ENCODE measurements at places on chromosomes 7 and 10.

DNA sequence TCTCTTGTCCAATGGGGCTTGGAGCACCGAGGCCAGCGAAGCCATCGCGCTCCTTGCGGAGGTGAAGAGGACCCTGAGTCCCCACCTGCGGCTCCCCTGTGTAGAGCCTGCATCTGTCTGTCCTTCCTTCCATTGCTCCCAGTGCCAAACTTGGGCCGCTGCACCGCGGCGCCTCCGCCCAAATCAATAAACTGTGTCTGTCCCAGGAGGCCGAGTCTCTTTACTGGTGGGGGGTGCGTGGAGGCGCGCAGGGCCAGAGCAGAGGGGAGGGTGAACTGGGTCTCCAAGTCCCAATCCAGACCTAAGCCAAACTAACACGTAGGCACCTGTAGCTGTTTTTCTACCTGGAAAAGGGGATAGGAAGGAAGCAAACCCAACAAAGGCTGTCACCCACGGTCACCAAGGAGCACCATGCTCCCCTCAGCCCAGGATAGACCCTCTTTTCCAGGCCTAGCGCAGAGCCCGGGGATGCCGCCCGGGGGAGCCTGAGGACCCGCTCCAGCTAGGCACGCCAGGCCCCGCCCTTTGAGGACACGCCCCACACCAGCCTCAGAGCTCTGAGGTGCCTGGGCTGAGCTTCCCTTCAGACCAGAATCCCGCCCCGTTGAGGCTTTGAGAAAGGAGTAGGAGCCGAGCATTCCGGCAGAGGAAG lies 1.2 kb upstream of the CHAT start:
- no peak for DNase-seq

DNA sequence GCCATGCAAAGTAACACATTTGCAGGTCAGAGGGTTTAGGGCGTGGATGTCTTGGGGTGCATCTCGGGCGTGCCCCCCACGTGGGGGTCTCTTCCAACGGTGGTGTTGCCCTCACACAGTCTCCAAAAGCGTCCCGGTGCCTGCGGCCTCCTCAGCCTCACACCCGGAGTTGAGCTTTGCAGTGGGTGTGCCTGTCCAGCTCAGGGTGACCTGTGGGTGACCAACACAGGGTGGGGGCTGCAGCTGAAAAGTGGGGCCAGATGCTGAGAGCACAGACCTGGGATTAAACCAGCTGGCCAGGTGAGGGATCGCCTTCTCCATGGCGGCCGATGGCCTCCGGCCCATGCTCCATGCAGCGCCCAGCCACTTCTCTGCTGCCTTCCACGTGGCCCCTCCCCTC lies 63.1 kb downstream of the PWWP2B start:
- DNase-seq, result no peak

DNA sequence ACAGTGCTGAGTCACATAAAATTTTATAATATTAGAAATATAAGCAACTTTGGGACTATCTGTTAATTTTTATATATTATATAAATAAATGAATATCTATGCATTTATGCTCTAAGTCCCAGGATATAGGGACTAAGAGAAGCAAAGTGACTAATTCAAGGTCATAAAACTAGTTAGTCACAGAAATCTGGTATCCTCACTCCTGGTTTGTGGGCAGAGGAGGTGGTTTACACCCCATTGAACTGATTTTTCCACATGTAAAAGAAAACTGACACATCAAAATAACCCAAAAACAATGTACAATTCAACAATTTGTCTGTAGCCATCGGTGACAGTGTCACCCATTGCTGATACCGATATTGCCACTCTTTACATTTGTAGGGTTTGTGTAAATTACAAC lies 3.0 kb downstream of the PCLO start:
- no peak for DNase-seq

DNA sequence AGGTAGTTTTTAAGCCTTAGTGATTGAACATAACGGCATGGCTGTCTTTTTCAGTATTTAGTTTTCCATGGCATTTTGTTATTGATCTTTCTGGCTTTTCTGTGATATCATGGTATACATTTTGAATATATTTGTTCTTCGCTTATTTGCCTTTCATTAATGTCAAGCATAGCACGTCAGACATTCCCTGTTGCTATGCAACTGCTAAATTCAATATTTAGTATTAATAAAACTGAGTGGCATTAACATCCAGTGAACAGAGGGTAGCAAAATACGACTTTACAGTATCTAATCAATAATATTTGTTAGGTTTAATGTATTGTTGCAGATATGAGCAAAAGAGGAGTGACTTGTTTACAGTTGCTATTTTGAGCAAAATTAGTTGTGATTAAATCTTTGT lies 72.5 kb downstream of the LCOR start:
- DNase-seq, result no peak

GRCh38 chr10:68871731-68872342 lies 29.3 kb upstream of the DDX50 start:
- DNase-seq, result no peak

DNA sequence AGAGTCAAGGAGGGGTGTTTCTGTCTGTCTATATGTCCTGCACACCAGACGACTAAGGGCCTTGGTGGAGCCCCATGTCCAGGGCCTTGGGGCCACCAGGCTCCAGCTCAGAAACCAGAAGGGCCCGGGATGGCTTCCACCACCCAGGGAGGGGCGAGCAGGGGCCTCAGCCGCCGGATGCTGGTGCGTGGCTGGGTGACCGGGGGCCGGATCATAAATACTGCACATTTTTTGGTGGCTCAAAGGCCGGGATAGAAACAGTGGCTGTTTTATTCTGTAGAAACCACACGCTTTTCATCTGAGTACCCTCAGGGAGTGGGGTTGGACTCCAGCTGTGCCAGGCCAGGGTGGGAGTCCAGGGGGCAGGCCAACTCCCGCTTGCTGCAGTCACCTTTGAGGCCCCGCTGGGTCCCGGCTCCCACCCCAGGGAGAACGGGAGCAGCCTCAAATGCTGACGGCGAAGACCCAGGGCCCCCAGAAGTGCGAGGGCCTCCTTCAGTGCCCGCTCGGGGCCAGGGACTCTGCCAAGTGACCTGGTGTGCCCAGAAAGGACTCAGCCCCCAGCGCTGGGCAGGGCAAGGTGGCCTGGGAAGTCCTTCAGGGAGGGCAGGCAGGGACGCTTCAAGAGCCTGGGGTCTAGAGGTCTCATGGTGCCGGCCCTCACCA lies 28.2 kb downstream of the PDGFA start:
- no peak for DNase-seq

DNA sequence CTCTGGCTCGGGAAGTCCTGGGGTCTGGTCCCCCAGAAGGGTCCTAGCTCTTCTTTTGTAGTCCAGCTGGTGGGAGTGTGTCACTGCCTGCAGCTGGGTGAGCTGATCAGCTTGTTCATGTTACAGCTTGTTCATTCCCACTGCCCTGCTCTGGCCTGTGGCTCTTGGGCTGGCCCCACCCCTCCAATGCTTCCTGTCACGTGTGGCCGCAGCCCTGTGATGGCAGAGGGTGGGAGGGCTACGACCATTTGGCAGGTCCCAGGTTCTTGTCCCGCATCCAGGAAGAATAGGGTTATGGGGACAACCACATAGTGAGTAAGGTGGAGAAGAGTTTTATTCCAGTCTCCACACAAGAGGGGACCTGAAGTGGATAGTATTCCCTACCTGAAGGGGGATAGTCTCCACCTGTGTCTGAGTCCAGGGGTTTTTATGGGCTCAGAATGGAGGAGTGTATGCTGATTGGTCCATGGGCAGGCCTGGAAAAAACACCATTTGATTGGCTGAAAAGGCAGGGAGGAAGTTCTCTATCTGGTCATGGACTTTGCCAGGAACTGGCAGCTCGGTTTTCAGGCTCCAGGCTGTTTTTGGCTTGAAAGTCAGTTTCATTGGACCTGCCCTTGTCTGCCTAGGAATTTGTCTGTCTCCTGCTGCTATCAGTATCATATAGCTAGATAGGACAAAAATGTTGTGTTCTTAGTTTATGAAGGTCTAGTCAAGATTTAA lies 13.1 kb downstream of the SDHAF3 start:
- no peak for DNase-seq

DNA sequence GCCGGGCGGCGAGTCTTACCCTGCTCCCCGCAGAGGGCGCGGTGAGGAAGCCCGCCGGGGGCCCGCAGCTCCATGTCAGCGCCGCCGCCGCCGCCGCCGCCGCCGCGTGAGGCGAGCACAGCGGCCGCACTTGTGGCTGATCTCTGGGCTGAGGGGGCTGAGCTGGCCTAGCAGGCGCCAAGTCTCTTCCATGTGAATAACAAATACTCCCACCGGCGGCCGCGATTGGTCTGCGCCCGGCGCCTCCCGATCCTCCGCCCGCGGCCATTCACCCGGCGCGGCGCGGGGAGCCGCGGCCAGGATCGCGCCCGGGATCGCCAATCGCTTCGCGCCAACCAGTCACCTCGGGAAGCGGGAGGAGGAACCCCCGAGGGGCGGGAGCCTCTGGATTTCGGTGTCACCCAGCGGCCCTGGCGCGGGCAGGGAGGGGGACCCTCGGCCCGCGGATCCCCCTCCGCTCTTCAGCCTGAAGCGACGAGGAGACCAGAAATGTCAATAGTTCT lies at the start of gene GRM8:
Gene GRM8 (minus strand): TSS at position 164 of the 503 bp plus-strand sequence.
- peak; percentile 1 for DNase-seq

GRCh38 chr10:48799341-48800006 lies 114.8 kb downstream of the WDFY4 start:
- peak; percentile 91 for DNase-seq

GRCh38 chr7:135209225-135209834 lies 2.0 kb downstream of the WDR91 start:
- peak; percentile 60 for DNase-seq

GRCh38 chr7:17307558-17307957 lies 9.1 kb downstream of the AHR start:
- DNase-seq, result no peak

- no peak for DNase-seq
These were observed 162.3 kb upstream of the MTPN start for GRCh38 chr7:136139417-136139816.

GRCh38 chr10:71968553-71969474 lies 4.6 kb downstream of the CHST3 start:
- DNase-seq, result no peak

DNA sequence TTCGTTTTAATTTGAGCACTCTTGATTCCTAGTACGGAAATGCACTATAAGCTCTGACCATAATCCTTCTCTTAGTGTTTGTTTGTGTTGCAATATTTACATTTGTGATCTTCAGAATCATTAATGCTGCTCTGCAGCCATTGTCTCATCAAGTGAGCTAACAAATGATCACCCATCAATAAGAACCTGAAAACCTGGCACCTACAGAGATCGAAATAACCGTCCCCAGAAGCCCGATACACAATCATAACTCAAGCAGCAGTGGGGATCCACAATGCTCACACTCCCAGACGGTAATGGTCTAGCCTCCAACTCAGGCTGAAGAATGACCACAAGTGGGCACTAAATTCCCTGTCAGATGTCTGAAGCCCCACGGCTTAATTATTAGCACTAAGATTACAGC lies 156.0 kb upstream of the NFE2L3 start:
- DNase-seq, result no peak

DNA sequence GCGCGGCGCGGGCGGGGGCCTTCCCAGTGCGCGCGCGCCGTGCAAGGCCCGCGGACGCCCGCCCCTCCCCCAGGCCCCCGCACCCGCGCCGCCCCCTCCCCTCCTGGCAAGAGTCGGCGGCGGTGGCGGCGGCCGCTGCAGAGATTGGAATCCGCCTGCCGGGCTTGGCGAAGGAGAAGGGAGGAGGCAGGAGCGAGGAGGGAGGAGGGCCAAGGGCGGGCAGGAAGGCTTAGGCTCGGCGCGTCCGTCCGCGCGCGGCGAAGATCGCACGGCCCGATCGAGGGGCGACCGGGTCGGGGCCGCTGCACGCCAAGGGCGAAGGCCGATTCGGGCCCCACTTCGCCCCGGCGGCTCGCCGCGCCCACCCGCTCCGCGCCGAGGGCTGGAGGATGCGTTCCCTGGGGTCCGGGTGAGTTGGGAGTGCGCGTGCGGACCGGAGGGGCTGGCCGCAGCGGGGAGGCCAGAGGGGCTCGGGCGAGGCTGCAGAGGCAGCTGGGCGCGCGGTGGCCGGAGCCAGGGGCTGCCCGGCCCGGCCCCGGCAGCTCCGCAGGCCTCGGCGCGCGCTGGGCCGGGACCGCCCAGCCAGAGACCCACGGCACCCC lies at the start of gene BMPR1A:
Gene BMPR1A (plus strand): TSS at position 109 of the 602 bp plus-strand sequence. CDS start 119,400 bp downstream, outside the sequence.
- no peak for DNase-seq

- DNase-seq, result no peak
These were observed 541.3 kb downstream of the LRMDA start for GRCh38 chr10:75972491-75973276.

DNA sequence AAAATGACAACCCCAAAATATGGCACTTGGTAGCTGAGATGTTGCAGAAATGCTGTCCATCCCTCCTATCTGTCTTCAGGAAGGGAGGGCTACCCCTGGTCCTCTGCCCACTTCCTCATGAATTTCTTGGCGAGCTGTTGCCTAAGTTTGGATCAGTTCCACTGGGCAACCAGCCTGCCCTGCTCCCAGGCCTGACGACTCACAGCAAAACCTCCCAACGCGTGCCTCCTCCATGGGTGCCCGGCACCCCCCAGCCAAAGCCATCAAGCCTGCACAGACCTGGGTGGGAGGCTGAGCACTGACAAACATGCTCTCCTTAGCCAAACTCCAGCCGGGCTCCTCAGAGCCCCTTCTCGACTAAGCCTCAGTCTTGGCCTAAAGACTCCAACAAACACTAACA lies 8.9 kb downstream of the VSTM4 start:
- DNase-seq, result no peak
